ENCODE measurements at places on chromosomes 7 and 10.
A peak's percentile ranks its signal among the peaks of the same experiment; 100 is the strongest.

- peak; percentile 94 for DNase-seq
These were observed 41.7 kb upstream of the LOXL4 start for GRCh38 chr10:98309366-98310355.

DNA sequence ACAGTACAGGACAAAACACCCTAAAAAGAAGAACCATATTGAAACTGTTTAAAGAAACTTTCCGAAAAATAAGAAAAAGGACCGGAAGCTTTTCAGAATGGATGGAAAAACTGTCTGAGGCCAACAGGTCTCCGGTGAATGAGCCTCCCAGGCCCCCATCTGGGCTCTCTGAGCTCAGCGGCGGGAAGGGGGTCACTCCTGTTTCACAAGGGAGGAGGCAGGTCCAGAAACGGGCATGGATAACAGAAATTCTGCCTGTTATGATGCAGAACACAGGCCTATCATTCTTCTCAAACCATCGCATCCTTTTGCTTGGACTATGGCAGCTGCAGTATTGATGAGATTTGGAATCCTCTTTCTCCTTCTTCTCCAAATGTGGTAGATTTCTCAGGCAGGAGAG lies 58.9 kb upstream of the SHH start:
- DNase-seq, result no peak

DNA sequence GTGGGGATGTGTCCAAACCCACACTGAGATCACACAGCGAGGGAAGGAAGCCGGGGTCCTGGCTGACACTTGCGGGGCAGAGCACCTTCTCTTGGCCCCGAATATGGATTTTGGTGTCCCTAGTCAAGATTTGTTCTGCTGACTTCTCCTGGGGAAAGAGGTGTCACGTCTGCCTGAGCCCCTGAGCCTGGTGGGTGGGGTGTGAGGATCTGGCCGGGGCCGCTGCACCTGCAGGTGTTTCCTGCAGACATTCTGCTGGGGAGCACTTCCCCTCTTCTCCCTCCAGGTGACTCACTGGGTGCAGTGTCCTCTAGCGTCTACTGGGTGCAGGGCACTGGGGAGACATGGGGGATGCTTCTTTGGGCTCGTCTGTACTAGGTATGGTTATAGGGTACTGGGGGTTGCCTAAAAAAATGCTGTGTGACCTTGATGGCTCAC lies 99.2 kb downstream of the GRK5 start:
- DNase-seq, result no peak

- no peak for DNase-seq
These were observed 24.7 kb downstream of the EXOC6 start for GRCh38 chr10:92873029-92873428.

GRCh38 chr7:154259396-154259795 lies 207.2 kb downstream of the DPP6 start:
- DNase-seq, result no peak

DNA sequence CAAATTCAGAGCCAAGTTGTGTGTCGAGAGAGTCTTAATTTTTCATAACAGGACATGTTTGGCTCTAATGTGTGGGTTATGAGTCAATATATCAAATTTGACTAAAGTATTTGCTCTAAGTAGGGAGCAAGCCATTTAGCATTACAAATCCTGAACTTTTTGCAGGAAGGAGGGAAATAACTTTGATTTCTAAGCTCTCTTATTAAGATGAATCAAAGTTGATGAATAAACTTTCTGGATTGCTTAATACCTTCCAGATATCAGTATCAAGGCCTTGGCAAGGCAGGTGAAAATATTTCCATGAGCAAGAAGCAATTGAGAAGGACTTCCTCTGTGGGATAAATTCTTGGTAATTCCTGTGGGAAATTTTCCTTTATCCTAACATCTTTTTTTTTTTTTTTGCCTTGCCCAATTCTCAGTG lies 258.8 kb downstream of the AHR start:
- peak; percentile 20 for DNase-seq

- DNase-seq, result peak; percentile 87
These were observed 13.1 kb upstream of the LIPF start for GRCh38 chr10:88651101-88651551.

DNA sequence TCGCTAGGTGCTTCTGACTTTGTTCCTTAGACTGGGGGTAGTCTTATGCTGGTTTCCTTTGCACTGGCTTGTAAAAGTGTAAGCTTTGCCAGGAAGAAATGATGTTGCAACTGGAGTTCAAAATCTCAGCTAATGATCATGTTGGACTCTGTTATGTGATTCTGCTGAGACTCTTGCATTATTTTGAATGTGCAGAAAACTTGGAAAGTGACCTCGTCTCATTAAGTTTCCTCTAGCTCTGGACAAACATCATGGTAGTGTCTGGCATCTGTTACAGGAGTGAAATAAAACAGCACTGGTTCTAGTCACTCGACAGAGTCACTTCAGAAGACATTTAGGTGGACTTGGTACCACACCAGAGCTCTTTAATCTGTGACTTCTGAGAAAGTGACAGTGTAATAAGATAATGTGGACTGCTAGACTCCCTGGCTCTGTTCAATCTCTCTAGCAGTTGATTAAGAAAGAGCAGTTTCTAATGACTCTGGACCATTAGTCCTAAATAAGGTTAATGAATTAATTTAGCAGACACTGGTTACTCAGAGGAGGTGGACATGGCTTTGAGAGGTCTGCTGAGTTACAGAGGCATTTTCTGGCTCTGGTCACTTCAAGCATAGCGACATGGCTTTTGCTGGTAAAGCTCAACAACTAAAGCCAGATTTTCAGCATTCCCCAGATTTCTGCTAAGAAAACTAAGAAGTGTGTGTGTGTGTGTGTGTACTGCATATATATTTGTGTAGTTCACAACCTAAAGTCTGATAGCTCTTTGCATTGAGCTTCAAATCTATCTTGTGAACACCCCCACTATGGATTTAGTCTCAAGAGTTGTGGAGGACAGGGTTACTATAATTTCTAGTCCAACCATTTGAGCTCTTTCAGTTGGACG lies 2.0 kb downstream of the NRP1 start:
- peak; percentile 58 for DNase-seq

GRCh38 chr10:59606551-59606961 lies 103.1 kb downstream of the SLC16A9 start:
- peak; percentile 5 for DNase-seq

GRCh38 chr7:116952635-116953371 lies 498 bp upstream of the ST7 start:
- DNase-seq, result peak; percentile 74

- DNase-seq, result peak; percentile 57
These were observed 79.3 kb upstream of the PDZD8 start for GRCh38 chr10:117454502-117454901.

DNA sequence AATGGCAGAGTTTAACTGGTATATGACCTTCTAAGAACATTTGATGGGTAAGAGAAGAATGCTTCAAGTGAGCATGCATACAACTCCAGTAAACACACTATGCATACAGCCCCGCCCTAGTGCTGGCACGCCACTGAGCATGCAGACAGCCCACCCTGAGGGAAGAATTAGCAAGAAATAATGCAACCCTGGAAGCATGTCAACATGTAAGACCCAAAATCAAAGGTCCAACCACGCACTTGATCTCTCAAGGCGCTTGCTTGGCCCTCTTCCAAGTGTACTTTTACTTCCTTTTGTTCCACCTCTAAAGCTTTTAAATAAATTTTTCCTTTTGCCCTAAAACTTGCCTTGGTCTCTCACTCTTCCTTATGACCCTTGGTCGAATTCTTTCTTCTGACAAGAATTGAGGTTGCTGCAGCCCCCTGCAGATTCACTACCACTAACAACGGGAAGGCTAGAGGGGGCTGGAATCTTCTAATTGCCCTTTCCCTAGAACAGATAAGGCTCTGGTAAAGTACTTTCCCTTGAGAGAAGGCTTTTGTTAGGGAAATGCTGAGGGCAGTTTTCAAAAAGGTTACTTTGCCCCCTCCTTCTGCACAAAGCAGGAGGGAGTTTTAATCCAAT lies 3.4 kb downstream of the FAM24B start:
- DNase-seq, result no peak

GRCh38 chr7:101560856-101561255 lies 68.2 kb downstream of the MYL10 start:
- no peak for DNase-seq

Measured in foreskin fibroblast (primary cell).